Stimulated activated memory B cell treated with anti-CD40 and anti-IgM and Interleukin-4, amounts not matched to agents 10 μg/mL and 1 μg/mL and 100 μg/mL, for 72 hours (primary cell): ENCODE measurements at places on chromosomes 4 and X.

DNA sequence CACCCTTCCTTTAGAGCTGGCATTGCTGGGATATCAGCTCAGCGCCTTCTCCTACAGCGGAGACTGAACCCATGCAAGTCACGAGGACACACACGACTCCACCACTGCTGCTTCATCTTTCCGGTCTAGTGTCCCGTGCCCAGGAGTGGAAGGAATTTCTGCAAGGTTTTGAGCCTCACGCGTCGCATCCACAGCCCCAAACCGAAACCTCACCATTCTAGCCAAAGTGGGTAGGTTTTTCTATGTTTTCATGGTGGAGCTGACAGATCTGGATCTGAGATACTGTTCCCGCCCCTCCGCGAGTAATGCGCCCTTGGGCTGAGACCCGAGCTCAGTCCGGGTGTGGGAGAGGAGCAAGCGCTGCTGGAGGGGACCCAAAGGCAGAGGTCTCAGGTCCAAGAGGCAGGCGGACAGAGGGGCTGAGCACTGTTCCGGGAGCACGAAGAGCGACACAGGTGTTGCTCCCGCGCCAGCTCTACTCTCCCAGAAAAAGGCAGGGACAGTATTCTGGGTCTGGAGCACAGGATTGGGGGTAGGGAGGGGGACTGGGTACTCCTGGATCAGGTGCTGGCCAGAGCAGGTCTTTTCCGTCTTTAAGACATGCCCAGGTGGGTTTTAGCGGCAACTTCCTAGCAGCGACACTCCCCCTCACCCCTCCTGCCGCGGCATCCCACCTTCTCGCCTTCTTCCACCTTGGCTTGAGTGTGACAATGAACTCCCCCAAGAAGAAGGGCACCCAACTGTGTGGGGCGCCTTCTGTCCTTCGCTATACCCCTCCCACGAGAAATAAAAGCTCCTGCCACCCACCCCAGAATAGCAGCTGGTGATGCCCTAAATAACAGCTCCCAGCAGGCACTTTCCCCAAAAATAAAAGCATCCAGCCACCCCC, 1.8 kb downstream of the EPHA5 start:
- ATAC-seq, result no peak

- ATAC-seq, result no peak
Observed at GRCh38 chr4:80336582-80336981, 1.1 kb downstream of the CFAP299 start.

- ATAC-seq, result no peak
Observed at GRCh38 chr4:160570271-160570670, 1467.4 kb downstream of the RAPGEF2 start.

DNA sequence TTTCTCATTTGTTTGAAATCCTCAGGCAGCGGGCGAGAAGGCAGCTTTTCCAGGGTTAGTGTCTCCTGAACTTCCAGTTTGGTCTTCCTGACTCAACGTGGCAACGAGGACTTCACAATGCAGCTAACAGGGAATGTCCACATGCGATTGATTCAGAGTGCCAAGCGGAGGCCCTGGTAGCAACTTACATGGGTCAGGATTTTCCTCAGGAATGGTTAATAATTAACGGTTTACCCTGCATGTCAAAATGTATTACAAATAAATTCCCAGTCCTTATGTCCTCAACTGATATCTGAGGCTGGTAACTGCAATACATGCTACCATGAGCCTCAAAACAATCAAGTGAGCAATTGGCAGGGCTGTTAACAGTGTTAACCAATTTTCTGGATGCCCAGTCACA, 67.2 kb downstream of the MAP3K15 start:
- no peak for ATAC-seq

- ATAC-seq, result no peak
Observed at GRCh38 chr4:8457646-8458252, 17.2 kb downstream of the TRMT44 start.

DNA sequence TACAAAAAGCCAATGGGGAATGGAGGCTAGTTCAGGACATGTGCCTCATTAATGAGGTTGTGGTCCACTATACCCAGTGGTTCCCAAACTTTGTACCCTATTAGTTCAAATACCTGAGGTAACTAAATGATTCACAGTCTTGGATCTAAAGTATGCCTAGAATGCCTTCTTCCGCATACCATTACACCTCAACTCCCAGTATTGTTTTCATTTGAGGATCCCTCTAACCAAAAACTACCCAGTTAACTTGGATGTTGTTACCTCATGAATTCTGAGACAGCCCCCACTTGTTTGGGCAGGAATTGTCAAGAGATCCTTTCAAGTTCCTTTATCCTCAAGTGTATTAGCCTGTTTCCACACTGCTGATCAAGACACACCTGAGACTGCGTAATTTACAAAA, 439.2 kb downstream of the PCDH10 start:
- ATAC-seq, result no peak

- ATAC-seq, result no peak
Observed at GRCh38 chr4:136664988-136665387, 867.3 kb downstream of the PCDH18 start.

GRCh38 chrX:5242091-5242790, 986.4 kb downstream of the NLGN4X start:
- ATAC-seq, result no peak

DNA sequence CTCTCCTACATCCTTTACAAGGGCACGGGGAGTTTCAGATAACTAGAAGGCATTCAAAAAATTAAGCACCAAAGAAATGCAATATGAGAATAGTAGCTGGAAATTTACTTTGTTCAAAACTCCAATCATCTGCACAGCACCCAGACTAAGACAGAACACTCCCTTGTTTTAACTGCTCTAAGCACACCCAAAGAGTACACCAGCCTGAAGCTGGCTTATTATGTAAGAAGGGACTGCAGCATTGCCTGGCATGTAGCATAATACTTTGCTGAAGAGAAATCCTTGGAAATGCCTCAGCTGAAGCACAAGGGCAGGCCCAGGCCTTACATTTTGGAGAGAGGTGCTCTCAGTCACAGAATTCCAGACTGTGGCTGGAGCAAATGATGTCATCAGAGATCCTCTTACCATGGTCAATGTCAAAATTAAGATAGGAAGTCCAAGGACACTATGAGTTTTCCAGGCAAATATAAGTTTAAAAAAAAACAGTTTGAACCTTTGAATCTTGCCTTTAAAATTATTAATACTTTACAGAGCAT, 14.8 kb downstream of the ARHGEF6 start:
- ATAC-seq, result no peak

GRCh38 chr4:129145222-129145730, 49.3 kb downstream of the C4orf33 start:
- no peak for ATAC-seq

DNA sequence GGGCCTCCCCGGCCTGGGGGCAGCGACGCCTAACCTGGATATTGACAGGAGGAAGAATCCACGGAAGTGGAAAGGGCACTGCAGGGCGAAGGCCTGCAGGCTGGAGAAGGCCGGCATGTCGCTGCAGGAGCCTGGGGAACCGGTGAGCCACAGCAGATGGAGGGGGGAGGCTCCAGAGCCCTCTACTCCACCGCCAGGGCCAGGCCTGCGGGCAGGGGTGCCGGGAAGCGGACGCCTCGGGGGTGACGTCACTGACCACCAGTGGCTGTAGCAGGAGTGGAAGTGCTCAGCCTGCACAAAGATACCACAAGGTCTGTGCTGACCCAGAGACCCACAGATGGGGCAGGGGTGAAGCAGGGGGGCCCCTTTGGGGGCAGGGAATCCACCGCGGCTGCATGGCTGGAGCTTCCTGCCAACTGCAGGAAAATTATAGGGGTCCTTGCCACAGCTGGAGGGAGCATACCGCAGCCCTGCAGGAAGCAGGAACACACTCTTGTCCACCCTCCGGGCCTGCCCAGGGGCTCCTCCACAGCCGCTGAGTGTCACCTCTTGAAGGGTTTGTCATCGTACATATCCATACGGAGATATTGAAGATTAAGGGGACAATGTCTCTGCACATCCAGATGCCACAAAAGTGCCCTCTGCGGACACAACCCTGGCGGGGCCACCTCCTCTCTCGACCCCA, 7.6 kb upstream of the HTRA3 start:
- no peak for ATAC-seq

- ATAC-seq, result no peak
Observed at GRCh38 chrX:46750889-46751288, 8.0 kb downstream of the SLC9A7 start.

DNA sequence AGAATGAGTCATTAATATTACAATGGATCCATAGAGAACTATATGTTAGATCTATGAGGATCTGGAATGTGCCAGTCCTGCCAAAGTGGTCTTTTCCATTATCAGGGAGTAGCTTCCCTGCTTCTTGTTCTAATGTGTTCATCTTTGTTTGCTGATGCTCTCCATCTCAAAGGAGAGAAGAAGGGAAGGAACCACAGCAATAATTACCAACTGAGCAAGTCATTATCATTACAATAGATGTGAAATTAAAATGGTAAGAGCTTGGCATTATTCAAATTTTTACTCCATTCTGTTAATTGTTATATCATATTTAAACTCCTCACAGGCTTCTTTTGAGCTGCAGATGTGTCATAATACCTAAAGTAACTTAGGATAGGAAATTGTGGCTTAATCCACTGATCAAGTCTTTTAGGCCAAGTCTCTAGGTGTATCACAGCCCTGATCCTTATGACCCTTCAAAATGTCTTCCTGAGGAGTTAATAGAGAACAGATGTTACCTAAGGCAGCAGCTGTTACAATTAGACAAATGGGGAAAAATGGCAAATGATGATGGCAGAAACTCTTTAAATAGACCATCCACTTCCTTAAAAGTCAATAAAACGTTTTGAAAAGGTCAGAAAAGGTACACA, 1492.7 kb upstream of the IGFBP7 start:
- no peak for ATAC-seq

- no peak for ATAC-seq
Observed at GRCh38 chrX:140123446-140123845, 158.1 kb upstream of the CXorf66 start.

GRCh38 chr4:56330691-56331090, 56.6 kb downstream of the AASDH start:
- ATAC-seq, result no peak

DNA sequence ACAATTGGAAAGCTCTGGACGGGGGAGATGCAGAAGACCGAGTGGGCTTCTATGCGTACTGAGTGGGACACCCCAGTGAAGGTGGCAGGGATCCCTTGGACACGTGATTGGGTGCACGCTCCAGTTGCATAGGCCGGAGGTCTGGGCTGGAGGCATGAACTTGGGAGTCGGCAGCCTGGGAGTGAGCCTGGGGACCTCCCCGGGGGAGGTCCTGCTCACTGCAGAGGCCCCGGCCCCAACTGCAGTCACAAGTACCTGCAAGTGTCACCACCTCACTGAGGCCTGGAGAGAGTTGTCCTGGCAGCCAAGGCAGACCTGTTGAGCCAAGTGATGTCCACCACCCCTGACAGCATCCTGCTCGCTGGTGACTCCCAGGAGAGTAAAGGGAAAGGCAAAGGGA, 49.3 kb upstream of the HMX1 start:
- ATAC-seq, result no peak

DNA sequence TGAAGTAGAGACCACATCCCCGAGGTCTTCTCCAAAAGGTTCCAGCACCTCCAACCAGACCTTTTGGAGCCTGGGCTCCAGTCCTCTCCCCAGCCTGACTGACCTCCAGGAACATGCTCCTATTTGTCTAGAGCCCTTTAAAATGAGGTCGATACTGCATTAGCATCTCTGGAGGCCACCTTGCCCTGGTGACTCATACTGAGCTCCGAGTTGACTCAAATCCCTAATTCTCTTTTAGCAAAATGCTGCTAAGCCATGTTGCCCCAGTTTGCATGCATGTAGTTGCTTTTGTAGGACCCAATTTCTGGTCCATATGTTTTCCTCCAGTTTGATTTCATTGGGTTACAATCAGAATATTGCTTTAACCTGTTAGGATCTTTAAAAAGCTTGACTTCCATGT, 43.5 kb upstream of the CITED1 start:
- ATAC-seq, result no peak

GRCh38 chr4:8534129-8534528, 46.1 kb upstream of the GPR78 start:
- peak; percentile 61 for ATAC-seq

GRCh38 chr4:15694431-15694830, 8.4 kb upstream of the BST1 start:
- ATAC-seq, result no peak

DNA sequence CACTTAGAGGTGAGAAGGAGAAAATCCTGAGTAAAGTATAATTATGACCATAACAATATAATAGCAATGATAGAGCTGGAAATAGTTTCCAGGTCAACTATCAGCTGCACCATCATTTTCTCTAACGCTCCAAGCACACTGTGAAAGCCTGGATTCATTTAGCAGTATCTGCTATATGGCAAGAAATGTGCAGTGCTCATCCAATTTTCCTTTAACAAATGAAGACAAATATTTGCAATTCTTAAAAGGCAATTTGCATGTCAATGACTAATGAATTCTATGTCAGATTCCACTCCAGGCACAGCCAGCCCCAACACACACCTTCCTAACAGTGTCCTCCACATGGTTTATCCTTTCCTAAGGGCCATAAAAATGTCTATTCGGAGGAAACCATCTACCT, 12.7 kb downstream of the PRSS12 start:
- ATAC-seq, result no peak

GRCh38 chr4:23839279-23839678, 50.6 kb downstream of the PPARGC1A start:
- no peak for ATAC-seq

DNA sequence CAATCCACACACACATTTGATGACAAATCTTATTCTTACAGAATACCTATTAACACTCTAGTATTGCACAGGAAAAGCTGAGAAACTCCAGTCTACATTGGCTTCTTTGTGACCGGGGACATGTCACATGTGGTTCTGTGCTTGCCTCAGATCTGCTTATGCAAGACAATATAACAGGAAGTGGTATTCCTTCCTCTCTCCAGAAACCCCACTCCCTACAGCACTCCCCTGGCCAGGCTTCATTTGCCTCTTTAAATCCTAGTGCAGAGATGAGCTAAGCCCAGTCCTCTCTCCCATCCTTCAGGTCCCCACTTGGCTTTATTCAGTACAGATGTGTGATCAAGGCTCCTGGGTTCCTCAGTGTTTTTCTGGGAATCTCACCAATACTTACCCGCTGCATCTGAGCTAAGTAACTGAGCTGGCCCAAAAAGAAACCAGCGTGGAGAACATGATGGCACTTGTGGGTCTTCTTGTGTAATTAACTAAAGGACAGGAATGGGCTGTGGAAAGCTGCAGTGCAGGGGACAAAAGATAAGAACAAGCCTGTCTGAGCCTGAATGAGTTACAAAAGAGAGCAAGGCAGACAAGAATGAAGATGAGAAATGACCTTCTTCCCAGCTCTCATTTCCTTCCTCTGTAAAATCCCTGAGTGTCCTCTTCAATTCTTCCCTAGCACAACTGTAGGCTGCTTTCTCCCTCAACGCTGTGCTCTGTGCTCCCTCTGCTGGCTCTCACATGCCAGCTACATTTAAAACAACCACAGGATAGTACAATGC, 105.6 kb downstream of the HNRNPD start:
- peak; percentile 77 for ATAC-seq

GRCh38 chr4:22941688-22942375, 249.1 kb downstream of the GBA3 start:
- ATAC-seq, result no peak

GRCh38 chrX:135347381-135348016, 38.2 kb downstream of the ETDC start:
- ATAC-seq, result no peak
